Fibroblast of pulmonary artery (primary cell): ENCODE measurements at places on chromosomes 4 and X.

DNA sequence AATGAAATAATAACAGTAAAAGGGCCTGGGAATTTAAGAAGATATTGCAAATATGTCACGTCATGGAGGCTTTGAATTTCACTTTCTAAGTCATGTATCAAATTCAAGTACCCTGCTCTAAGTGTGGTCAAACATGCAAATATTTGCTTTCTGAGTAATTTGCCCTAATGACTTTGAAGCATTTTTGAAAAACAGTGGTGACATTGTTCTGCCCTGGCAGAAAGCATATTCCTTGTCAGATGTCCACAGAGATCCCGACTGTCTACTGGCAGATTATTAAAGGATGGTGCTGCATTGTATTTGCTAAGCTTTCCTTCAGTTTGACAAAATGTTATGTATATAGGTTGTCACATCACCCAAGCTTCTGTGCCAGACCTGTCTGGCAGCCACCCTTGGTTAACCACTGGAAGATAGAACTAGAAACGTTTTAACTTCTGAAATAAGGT is 92.5 kb downstream of the ANK2 start:
- DNase-seq = peak; percentile 64

GRCh38 chr4:153792618-153793247 is 3.9 kb upstream of the SFRP2 start:
- no peak for DNase-seq

DNA sequence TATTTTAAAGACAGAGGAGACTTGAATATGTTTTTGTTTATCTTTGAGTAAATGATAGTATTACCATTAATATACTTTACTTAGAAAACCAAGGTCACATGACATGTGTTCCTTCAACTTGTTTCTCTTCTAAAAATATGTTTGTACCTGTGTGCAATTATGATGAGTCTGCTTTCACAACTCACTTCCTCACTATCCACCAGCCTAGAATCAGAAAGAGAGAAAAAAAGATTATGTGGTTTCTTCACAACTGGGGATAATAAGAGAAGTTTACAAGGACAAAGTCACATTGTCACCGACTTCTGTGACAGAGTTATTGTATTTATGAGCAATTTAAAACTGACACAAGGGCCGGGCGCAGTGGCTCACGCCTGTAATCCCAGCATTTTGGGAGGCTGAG is 1112.1 kb downstream of the RPA4 start:
- no peak for DNase-seq

DNA sequence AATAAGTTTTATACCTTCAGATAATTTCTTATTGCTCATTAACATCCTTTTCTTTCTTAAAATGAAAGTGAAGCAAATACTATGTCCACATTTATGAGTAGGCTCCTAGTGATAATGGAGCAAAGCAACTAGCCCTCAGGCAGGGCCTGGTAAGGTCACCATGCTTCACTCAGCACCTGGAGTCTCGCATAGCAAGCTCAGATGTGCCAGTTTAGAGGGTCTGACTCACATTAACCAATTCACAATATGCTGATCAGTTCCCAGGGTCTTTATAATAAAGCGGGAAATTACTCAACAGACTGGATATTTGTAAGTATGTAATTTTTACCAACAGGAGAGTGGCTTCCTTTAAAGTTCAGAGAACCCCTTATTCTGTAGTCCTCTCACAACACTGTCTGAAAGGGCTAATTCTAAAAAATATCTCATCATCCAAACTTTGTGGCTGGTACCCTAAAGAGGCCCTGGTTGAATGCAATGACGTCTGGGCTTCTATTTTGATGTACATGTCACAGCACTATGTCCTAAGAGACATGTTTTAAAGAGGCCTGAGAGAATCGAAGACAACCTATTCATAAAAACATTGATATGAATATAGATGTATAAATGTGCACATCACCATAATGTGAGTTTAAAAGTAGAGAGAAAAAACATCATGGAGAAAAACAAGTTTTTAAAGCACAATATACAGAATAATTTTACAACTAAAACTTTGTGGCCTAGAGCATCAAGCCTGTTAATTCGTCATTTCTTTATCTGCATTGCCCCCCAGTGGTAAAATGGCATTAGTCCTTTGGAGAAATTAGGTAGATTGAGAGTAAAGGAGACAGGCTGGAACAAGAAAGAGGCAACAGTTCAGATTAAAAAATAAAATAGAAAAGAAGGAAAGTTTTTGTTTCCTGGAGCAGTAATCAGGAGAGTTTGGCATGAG is 44.3 kb downstream of the IL21 start:
- DNase-seq = peak; percentile 75

DNA sequence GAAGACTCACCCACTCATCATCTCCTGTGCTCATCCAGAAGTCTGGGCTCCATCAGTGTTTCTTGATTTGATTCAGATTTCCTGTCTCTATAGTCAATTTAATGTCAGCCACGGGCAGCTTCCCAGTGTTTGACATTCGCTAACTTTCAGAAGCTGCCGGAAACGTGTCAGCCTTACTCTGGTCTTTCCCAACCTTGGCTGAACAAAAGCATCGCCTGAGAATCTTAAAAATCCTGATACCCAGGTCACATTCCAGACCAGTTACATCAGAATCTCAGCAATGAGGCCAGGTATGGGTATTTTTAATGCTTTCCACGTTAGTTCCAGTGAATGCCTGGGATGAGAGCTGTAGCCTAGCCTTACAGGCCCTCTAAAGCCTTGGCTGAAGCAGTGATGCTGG is 233.8 kb downstream of the FRMPD4 start:
- DNase-seq = peak; percentile 90

DNA sequence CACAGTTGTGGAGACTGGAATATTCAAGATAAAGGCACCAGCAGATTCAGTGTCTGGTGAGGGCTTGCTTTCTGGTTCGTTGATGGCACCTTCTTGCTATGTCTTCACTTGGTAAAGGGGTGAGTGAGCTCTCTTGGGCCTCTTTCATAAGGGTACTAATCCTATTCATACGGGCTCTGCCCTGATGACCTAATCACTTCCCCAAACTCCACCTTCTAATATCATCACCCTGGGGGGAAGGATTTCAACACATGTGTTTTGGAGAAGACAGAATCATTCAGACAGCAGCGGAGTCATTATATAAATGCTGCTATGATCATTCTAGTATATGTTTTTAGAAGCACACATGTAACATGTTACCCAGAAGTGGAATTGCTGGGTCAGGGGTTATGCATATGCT is 295.3 kb upstream of the CTSO start:
- no peak for DNase-seq

DNA sequence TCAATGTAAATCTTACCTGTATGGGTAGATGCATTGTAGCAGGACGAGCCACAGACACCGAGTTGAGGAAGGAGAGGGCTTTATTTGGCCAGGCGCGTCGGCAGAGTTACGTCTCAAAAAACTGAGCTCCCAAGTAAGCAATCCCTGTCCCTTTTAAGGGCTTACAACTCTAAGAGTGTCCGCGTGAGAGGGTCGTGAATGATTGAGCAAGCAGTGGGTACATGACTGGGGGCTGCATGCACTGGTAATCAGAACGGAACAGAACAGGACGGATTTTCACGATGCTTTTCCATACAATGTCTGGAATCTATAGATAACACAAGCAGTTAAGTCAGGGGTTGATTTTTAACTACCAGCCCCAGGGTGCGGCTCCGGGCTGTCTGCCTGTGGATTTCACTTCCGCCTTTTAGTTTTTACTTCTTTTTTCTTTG is 524.9 kb upstream of the HTR2C start:
- no peak for DNase-seq

GRCh38 chr4:27515140-27515539 is 654.5 kb downstream of the STIM2 start:
- no peak for DNase-seq

- peak; percentile 75 for DNase-seq
Observed at GRCh38 chr4:6264225-6264540, 5.5 kb upstream of the WFS1 start.

DNA sequence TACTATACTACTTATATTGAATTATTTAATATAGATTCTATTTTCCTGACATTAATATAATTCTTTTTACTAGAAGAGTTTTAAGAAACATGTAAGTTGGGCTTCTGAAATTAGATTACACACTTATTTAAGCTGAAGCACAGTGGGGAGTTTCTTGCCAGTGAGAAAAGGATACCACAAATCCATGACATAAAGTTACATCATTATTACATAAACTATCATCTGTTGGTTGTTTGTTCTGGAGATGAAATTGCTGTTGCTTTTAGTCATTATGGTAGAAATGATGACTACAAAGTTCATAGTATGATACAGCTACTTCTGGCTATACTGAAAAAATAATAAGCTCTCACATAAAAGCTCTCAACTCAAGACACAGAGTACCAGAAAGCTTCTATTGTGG is 880.4 kb downstream of the PCDH18 start:
- no peak for DNase-seq

- no peak for DNase-seq
Observed at GRCh38 chr4:113790478-113790877, 28.9 kb upstream of the CAMK2D start.

GRCh38 chr4:155305619-155306018 is 71.1 kb downstream of the MAP9 start:
- DNase-seq = no peak

DNA sequence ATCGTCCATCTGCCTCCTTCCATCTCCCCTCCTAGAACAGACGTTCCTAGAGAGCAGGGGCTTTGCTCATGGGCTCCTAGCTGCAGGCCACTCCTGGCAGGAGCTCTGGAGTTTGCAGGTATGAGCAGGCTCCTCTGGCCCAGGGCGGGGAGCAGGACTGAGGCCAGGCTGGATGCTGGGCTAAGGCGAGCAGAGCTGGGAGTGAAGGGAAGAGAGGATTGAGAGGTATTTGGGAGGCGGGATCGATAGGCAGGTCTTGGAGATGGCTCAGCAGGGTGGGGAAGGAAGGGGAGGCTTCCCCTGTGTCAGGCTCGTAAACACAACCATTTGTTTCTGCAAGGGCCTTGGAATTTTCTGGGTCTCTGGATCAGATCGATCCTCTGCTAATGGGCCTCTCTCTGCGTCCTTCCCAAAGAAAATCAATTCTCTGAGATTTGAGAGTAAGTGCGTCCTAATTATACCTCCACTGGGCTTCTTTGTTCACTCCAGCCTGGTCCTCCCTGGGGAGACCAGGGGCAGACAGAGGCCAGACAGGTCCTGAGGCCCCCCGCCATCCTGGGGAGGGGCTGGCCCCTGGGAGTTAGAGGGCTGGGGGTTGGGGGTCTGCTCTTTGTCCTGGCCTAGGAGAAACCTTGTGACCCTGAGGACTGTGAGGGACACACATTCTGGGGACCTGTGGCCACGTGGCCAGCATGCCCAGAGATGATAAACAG is 94.8 kb upstream of the PSAPL1 start:
- no peak for DNase-seq

DNA sequence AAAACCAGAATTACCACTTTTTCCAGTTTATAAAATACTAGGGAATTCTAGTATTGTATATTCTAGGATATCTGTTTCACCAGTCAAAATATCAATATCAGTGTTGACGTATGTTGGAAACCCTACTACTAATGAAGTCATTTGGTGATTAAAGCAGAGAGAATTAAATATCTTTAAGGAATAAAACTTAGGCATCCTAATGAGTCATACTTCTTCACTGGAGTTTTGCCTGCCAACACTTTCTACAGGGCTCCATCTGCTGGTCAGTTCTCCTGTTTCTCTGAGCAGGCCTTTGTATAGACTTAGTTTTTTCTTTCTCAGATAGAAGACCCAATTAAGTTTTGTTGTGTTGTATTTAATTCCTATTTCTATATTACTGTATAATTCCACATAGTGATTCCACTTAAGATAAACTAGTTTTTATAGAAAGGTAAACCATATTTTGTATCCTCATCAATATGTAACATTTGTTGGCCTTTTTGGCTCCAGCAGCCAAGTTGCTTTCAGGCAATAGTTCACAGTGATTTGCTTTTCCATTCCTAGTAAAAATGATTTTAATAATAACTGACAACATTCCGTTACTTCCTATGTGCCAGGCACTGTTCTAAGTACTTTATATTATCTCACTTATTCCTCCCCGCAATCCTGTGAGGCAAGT is 3.5 kb downstream of the AP1AR start:
- peak; percentile 90 for DNase-seq

DNA sequence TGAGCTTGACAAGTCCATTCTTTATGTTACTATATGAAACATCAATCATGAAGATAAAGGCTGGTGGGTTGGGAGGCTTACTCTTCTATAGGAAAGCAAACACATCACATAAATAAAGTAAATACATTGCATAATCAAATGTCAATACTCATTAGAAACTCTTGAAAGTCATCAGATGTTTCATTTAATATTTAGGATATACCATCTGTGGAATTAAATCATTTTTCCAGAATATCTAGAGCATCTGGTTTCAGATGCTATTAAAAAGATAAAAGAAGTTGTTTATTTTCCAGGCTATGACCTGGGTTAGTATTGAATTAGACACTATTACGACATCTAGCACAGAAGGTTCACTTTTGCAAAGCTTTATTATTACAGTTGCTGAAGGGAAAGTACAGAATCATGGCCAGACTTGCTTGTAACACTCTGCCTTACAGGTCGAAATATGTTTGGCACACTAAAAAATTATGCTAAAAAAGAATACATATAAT is 72.6 kb downstream of the METTL14 start:
- DNase-seq = peak; percentile 86

DNA sequence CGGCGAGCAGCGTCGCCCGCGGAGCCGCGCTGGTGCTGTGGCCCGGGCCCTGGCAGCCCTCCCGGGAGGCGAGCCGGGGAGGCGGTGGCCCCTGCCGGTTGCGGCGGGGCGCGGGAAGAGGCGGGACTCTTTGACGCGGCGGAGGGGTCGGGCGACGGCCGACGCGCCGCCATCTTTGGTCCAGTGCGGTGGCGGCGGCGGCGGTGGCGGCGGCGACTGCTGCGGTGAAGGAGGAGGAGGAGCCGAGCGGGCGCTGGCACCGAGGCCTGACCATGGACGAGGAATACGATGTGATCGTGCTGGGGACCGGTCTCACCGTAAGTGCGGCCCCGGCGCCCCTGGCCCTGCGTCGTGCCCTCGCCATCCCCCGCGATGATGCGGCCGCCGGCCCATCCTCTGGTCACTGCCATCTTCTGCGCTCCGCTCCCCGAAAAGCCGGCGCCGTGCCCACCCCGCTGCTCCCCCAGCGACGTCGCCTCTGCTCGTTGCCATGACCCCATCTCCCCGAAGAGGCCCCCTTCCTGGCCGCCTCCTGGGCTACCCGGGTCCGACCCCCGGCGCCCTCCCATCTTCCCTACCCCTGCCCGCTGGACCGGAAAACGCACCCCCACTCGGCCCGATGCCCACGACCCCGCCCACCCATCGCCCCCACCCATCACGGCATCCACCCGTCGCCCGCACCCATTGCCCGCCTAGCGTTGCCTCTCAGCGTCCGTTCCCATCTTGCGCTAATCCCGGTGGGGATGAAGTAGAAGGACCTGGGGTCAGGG is at the start of gene GDI1:
Gene GDI1 (plus strand): TSS at position 172 of the 770 bp plus-strand sequence. CDS start 101 bp downstream, at position 273.
- peak; percentile 40 for DNase-seq

GRCh38 chr4:101643186-101643837 is 147.2 kb upstream of the BANK1 start:
- no peak for DNase-seq

GRCh38 chr4:5757536-5757935 is 46.5 kb downstream of the EVC start:
- no peak for DNase-seq

GRCh38 chr4:23934915-23935314 is 45.1 kb upstream of the PPARGC1A start:
- DNase-seq = peak; percentile 87
